Urinary bladder (tissue), 4 donors: ENCODE measurements at places on chromosomes 5 and 9. TPM values are rescaled to one million over a fixed set of nuclear protein-coding genes. Genes with fewer than 3 reads are reported as not detected.

The DROSHA gene
- total RNA-seq: 90.8 TPM

The SPATA31A3 gene
- not detected for total RNA-seq

The INSL4 gene
- not detected for total RNA-seq

The GCNT1 gene
- 9.1 TPM for total RNA-seq

GRCh38 chr5:138241688-138242571 lies 28.8 kb upstream of the CDC23 start:
- no peak for DNase-seq

DNA sequence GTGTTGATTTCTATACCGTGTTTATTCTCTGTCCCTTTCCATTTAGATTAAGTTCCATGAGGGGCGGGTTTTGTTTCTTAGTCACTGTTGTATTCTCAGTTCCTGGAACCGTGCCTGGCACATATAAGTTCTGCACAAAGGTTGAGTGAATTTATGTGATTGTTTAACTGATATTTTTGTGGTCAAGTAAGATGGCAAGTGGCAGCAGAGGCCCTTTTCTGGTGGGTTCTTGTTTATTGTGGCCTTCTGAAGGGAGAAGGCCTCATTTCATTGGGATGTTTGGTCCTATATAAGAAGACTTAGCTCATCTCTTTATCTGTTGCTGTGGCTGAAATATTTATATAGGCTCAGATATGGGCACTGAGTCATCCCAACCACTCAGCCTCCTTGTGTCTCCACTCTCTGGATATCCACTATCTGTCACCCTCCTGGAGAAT lies 262.5 kb downstream of the PSAT1 start:
- no peak for DNase-seq

DNA sequence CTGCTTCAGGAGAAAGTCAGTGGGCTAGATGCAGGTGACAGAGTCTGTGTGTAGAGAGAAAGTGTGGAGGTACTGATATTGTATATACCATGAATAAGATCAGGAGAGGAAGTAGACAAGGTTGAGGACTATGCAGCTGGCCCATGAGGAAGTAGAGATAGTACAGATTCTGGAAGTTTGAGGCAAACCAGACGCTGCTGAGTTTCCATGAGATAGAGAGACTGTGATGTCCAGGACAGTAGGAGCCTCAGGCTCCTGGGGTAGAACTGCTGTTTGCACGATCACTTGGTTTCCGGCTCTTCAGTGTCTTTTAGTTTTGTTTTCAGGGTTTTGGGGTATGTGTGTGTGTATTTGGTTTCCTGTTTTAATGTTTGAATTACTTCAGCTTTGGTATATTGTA lies 13.6 kb downstream of the OTULINL start:
- DNase-seq: no peak

DNA sequence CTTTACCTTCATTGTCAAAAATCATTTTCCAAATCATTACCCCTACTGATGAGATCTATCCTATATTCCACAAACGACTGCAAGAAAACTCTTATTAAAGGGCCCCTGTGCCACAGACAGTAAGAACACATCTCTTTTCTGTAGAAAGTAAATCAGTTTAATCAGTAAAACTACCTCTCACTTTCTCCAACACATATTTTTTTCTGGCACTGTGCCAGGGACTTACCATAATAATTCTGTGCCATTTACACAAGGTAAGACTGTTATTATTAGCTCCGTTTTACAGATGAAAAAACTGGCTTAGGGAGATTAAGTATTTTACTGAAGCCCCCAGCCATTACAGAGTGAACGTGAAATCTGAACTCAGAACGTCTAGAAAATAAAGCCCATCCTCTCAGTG lies 587.0 kb upstream of the COX7C start:
- DNase-seq: no peak

DNA sequence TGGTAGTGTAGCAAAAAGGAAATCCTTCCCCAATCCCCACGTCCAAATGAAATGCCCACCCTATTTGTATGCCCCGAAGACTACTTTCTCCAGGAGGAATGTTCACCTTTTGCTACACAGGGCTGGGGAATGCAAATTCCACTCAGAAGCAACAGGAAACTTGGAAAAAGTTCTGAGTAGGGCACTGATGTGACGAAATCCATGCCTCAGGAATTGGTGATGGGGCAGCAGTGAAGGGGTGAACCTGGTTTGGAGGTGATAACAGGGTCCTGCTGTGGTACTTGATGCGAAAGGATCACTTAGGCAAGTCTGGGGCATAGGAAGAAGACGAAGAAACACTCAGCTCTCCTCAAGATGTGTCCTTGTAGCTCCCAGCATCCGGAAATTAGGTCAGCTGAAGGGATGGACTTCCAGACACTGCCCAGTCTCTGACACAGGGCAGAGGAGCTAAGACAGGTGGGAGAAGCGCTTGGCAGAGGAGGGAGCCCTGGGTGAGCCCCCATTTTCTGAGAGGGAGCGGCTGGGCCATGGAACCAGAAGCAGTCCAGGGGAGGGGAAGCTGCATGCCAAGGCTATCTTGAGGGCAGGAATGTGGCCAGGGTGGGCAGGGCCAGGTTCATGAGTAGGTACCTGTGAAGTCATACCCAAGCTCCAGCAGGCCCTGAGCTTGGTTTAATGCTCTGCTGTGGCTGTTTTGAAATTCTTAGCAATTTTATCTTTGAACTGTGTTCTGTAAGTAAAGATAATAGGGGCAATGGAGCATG lies 22.2 kb upstream of the MVB12B start:
- no peak for DNase-seq

DNA sequence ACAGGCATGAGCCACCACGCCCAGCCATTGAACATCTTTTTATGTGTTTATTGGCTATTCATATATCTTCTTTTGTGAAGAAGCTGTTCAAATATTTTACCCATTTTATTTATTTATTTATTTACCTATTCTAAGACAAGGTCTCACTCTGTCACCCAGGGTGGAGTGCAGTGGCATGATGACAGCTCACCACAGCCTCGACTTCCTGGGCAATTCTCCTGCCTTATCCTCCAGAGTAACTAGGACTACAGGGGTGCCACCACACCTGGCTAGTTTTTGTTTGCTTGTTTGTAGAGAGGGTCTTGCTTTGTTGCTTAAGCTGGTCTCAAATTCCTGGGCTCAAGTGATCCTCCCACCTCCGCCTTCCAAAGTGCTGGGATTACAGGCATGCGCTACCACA lies 33.5 kb downstream of the NAIF1 start:
- DNase-seq: no peak

DNA sequence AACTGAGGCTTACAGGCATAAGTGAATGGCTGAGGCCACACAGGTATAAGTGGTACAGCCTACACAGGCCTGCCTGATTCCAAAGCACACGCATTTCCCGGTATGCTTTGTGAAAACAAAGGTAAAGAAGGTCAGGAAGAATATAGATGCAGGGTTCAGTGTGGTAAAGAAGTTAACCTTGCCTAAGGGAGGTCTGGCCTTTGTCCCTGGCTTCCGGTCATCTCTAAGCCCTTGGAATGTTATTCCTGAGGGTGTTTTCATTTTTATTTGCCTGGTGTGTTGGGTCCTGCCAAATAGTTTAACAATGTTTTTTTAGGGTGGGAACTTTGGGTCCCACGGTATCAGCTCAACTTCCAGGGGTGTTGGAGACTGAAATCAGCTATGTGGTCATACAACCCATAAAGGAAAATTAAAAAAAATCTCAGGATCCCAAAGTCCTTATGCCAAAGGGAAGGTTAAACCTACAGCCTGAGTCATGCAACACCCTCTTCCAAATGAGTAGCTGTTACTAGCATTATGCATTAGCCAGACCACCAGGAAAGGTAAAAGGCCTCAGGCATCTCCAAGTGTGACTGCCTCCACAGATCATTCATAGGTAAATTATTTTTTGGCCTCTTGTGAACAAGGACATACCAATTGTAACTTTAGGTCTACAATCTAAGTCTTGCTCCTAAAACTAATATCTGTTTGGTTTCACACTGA lies 124.6 kb downstream of the ATP10B start:
- no peak for DNase-seq
